ENCODE measurements at places on chromosomes 5 and 9.

GRCh38 chr9:11320989-11321388, 708.2 kb upstream of the PTPRD start:
- no peak for DNase-seq

- no peak for DNase-seq
These were observed 1049.0 kb downstream of the PTPRD start for GRCh38 chr9:9563817-9564216.

GRCh38 chr5:53240661-53241060, 131.1 kb upstream of the MOCS2 start:
- no peak for DNase-seq

DNA sequence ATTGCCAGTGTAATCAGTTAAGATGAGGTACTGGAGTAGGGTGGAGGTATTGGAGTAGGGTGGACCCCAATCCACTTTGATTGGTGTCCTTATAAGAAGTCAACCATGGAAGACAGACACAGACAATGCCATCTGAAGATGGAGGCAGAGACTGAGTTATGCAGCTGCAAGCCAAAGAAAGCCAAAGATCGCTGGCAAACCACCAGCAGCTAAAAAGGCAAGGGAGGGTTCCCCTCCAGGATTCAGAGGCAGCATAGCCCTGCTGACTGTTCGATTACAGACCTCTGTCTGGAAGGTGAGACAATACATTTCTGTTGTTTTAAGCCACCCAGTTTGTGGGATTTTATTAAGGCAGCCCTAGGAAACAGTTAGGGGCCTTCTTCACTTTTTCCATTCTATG, 30.5 kb upstream of the CKMT2 start:
- DNase-seq: no peak

DNA sequence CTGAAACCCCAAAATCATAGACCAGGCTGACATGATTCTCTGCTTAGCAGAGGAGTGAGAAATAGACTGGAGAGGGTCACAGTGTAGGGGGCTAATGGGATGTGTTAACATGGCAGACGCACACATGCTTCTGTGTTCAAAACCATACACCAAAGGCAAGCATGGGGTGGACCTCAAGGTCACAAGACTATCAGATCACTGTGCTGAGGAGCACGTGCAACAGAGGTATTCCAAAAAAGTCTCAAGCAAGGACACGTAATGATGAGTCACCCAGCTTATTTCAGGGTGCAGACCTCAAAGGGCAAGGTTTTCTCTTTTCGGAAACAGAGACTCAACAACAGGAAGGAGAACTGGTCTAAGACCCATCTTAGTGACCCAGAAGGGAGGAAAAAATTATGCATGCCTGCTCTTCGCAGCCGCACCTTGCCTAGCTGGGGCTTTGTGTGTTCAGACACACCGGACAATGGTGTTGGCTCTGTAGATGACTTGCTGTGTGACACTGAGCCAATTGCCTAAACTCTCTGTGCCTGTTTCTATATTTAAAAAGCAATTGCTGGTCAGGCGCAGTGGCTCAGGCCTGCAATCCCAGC, 20.3 kb downstream of the WHRN start:
- peak; percentile 41 for DNase-seq

- no peak for DNase-seq
These were observed 25.1 kb downstream of the XRCC4 start for GRCh38 chr5:83102364-83102980.

DNA sequence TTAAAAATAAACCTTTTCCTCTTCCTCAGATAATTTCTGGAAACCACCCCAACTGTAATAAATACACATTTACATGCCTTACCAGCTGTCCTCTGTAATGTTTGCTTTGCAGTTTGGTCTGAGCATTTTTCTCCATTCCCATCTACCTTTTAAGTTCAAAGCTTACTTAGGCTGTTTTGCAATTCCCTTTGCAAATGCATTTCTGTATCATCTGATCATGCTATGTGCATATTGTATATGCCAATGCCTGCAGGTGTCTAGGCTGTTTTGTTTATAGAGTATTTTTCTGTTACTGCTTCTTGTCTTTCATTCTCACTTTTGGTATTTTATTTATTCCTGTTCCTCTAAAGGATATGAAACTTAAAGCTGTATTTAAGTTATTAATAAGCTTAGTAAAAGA, 86.3 kb downstream of the SLC44A1 start:
- no peak for DNase-seq

GRCh38 chr9:100134731-100135130, 35.7 kb downstream of the INVS start:
- no peak for DNase-seq

DNA sequence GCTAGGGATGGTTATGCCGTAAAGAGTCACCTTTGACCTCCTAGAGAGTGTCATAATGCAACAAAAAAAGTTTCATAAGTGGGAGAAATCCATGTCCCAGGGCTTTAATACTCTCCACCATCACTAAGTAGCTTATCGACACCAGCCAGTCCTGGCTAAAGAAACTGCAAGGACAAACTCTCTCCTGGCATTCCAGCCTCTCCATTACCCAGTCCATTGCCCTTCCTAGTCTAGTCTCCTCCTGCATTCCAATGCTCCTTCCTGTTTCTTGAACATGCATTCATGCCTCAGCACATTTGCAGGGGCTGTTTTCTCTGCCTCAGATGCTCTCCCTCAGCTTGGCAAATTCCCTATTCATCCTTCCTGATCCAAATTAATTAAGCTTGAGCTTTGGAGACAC, 364.1 kb downstream of the BRINP1 start:
- DNase-seq: no peak

GRCh38 chr5:143066556-143067281, 296.5 kb downstream of the ARHGAP26 start:
- peak; percentile 26 for DNase-seq

DNA sequence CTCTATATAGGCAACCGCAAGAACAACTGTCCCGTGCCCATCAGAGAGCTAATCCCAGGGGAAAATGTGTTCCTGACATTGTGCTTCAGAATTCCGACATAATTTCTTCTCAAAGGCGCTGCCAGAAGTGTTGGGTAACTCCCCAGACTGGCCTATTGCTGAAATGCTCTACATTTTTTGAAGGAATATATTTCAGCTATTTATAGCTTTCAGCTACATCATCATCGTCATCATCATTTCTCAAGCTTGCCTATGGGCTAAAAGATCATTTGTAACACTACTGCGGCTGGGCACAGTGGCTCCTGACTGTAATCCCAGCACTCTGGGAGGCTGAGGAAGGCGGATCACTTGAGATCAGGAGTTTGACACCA, 49.7 kb downstream of the MYO10 start:
- DNase-seq: no peak

DNA sequence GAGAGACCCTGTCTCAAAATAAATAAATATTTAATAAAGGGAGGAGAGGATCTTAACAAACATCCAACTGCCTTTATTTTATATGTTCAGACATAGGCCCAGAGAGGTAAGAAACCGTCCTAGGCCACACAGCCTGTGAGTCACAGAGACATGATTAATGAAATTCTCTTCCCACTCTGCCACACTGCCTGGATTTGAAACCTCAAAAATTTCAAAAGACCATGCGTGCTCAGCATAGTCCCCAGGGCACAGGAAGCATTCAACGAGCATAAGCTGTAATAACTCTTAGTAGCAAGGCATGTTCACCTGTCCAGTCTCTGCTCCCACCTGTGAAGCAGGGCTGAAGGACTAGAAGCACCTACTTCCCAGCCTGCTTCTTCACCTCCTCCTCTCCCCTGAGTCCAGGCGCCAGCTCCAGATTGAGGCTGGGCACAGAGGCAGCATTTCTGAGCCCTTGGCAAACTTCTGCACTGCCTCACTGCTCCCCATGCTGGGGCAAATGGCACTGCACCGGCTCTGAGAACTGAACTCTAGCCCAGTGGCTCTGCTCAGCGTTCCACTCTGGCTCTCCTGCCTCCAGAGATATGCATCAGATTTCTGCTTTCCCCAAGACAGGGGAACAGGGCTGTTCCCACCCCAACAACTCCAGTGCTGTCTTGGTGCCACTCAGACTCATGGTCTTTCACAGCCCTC, 1.1 kb downstream of the FAT2 start:
- DNase-seq: no peak

DNA sequence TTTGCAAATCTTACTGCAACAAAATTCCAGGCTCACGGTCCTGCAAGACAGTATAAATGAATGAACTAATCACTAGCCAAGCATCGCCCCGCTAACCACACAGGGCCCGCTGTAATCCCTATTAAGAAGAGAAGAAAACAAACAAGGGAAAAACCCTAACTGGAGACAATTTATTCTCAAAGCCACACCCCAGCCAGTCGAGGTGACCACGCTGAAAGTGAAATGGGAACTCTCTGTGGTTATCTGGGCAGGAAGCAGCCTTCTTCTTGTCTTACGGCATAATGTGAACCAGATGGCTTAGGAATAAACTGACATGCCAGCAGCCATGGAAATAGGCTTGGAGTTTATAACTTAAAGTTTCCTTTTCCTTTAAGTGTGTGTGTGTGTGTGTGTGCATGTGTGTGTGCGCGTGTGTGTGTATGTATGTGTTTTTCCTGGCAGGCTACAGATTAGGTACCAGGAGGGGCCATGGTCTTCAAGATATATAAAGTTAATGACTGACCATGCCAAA, 120.2 kb downstream of the SEMA6A start:
- DNase-seq: no peak

DNA sequence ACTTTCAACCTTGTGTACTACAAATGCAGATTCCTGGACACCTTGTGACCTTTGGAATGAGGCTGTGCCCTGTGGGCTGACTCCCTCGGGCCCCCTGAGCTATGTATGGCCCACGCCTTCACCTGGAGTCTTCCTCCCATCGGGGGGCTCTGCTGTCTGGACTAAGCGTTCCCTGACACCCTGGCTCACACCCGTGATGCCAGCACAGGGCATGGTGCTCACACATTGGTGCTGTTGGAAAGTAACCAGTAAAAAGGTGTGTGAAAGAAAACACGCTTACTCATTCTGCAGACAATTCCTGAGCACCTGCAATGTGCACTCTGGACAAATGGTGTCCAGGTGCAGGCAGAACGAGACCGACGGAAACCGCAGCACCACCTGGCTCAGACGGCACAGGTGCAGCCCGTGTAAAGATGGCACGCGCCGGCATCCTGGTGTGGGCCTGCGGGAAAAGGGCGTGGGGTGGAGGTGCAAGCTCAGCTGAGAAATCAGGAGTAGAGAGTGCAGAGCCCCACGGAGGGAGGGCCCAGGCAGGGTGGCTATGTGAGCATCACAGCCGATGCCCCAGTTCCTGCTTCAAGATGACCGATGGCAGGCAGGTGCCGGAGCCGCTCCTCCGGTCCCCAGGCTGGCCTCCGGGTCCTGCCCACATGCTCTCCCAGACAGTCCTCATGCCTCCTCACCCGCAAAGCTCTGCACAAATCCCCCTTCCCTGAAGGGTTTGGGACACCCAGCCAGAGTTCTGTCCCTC, 11.0 kb downstream of the LPCAT1 start:
- DNase-seq: no peak

DNA sequence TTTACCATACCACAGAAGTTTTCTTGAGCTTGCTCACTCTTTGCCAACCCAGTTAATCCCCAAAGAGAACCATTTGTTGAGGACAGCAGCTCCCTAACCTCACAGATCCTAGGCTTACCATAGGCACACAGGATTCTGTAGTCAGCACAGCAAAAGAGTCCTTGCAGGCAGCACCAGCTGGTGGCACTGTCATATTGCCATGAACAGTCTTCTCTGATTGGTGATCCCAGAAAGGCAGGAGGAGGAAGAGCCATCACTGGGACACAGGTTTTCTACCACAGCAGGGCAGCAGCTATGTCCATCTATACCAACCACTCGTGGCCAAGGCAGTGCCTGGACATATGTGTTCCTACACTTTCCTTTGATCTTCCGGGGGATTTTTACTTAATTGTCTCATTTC, 297.1 kb upstream of the CD180 start:
- DNase-seq: no peak
